Stimulated activated CD8-positive, alpha-beta memory T cell treated with anti-CD3 and anti-CD28 coated beads, Interleukin-4, amount 100 ng/mL, for 48 hours (primary cell): ENCODE measurements at places on chromosomes 7 and 10.

DNA sequence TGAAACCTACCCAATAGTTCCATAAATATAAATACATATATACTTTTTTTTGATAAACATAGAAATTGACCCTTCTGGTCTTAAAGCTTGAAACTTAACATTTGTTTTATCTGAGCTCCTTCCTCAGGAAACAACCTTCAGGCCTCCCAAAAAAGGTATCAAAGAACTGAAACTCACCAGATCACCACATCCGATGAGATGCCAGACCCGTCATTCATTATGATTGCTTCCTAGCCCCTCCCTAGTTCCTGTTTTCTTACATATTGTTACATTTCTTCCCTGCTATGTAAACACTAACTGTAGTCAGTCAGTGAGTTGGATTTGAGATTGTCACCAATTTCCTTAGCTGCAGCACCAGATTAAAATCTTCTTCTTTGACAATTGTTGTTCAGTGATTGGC is 663.6 kb downstream of the PCDH15 start:
- DNase-seq = no peak

DNA sequence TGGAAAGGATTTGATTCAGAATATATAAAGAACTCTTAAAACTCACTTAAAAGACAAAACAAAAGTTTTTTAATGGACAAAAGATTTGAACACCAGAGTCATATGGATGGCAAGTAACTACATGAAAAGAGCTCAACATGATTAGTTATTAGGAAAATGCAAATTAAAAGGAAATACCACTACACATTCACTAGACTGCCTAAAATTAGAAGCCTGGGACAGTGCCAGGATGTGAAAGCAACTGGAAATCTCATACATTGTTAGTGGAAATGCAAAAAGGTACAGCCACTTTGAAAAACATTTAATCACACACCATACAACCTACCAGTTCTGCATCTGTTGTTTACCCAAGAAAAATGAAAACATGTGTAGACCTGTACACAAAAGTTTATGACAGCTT is 48.8 kb downstream of the RALA start:
- DNase-seq = no peak

DNA sequence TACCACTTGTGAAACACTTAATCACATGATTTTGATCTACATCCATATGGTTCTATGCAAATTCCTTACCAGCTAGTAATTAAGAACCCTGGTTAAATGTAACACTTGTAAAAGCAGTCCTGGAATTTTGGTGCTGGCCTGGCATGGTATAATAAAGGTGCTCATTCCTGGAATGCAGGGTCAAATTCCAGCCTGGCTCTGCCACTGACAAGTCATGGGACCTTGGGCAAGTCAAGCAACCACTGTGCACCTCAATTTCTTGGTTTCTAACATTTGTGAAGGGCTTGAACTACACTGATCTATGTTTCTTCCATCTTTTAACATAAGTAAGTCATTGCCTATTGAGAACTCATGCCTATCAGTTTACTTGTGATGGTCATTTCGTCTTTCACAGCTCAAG is 91.9 kb upstream of the PIK3CG start:
- DNase-seq = no peak

- DNase-seq = peak; percentile 84
Observed at GRCh38 chr10:132248455-132249225, 59.1 kb downstream of the STK32C start.

DNA sequence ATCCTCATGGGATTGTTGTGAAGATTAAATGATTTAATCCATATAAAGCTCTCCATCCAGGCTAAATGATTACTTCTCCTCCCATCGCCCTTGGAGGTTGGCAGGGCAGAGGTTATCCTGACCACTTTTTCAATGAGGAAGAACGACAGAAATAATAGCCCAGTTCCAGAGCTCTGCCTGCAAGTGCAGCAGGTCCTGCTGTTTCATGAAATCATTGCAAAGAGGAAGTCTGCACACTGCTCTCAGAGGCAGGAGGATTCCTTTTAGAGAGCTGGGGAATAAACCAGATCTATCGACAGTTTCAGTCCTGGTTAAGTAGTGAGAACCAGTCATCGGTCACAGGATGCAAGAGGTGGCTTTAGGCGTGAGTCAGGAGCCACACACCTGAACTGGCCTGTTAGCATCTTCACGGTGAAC is 25.0 kb upstream of the CDH23 start:
- no peak for DNase-seq

- DNase-seq = no peak
Observed at GRCh38 chr7:83289419-83289993, 126.8 kb upstream of the PCLO start.

DNA sequence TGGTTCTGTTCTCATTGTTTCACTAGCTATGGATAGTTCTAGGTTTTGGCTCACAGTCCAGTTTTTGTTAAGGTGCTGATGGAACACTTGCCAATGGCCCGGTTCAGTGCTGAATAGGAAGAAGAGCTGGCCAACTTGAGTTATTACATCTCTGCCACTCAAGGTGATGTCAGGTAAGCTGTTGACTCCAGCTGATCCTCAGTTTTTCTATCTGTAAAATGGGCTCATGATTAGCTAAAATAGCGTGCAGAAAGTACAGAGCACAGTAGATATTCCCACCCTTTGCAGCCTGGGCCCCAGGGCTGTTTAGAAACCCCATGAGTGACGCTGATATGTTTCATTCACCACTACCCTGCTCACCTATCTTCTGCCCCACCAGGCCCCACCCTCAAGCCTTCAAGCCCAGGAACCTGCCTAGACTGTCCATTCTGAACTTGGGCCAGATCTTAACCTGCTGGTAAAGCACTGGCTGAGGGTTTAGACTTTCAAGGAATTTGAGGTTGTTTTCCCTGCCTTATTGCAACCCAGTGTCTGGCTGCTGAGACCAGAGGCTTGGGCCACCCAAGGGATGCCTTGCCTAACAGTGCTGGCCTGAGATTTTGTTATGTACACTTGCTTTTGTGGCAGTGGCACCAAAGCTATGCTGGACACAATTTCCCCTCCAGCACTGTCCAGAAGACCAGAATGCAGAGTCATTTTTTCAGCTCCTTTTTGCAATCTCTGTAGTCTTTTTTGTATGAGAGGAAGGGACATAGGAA is 378.2 kb upstream of the ZMIZ1 start:
- DNase-seq = no peak

DNA sequence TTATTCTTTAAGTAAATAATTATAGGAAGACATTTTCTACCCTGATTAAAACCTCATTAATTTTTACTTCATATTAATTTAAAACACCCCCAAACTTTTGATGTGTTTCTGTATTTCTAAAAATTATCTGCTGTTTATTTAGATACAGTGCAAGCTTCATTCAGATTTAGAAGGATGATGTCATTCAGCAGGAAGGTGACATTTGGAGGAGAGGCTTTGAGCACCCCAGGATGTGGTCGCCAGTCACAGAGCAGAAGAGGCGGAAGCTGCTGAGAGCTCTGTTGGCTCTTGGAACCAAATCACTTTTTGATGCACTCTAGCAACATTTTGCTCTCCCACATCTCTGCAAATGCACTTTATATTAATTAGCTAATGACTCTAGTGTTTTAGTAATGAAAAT is 233.9 kb upstream of the CACNA2D1 start:
- peak; percentile 37 for DNase-seq

DNA sequence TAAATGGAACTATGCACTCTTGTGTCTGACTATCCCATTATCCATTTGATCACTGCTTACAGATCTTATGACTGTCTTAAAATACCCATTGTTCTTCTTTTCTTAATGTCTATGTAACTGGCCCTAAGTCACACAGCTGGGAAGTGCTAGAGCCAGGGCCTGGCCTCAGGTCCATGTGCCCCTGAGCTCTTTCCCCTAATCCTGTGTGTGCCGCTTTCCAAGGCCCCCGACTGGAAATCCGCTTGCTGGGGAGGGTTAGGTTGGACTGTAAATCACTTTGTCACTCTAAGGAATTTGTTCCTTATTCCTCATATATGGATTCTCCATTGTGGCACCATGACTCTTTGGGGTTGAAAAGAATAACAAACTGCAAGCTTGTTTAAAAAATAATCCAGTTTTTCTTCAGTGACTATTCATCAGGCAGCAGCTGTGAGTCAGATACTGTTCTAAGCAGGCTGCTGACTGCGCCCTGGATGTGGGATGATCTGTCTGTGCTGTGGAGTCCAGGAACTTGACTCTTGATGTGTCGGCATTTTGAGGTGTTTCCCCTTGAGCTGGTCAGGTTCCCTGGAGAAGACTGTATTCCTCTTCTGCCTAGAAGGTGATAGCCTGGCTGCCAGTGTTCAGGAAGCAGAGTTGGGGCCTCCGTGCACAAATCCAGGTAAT is 236.3 kb downstream of the SDK1 start:
- no peak for DNase-seq

DNA sequence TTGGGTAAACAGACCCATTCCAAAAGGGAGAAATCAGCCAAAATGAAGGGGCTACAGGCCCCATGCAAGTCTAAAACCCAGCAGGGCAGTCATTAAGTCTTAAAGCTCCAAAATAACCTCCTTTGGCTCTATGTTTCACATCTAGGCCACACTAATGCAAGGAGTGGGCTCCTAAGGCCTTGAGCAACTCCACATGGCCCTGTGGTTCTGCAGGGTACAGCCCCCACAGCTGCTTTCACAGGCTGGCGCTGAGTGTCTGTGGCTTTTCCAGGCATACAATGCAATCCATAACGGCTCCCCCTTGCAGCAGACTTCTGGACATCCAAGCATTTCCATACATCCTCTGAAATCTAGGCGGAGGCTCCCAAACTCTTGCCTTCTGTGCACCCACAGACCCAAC is 9.0 kb downstream of the TMEM243 start:
- DNase-seq = no peak
